ENCODE measurements at places on chromosomes 11 and 22. TPM values are rescaled to one million over a fixed set of nuclear protein-coding genes. Genes with fewer than 3 reads are reported as not detected.

- peak overlapping the region; percentile 91 for H3K27ac ChIP-seq
- peak; percentile 90 for DNase-seq
- H3K27me3 ChIP-seq = no peaks in the 10 kb centered on the region
- no peak overlapping the region for H3K4me3 ChIP-seq
- H3K4me1 ChIP-seq = peaks cover 13% of the 10 kb centered on the region
- H3K36me3 ChIP-seq = no peaks in the 10 kb centered on the region
Observed at GRCh38 chr22:42313804-42314581, 43.5 kb upstream of the TCF20 start.

SLC5A1 gene
- 47.9 TPM for total RNA-seq

- H3K27me3 ChIP-seq = no peaks in the 10 kb centered on the region
- H3K4me3 ChIP-seq = no peak overlapping the region
- no peaks in the 10 kb centered on the region for H3K4me1 ChIP-seq
- DNase-seq = no peak
- H3K27ac ChIP-seq = no peak overlapping the region
- no peaks in the 10 kb centered on the region for H3K36me3 ChIP-seq
Observed at GRCh38 chr22:18997925-18998315, 61.8 kb upstream of the PRODH start.

- peaks cover 7% of the 10 kb centered on the region for H3K36me3 ChIP-seq
- no peaks in the 10 kb centered on the region for H3K4me1 ChIP-seq
- no peaks in the 10 kb centered on the region for H3K27me3 ChIP-seq
- H3K27ac ChIP-seq = no peak overlapping the region
- no peak for DNase-seq
Observed at GRCh38 chr22:41274856-41275255, 11.1 kb downstream of the RANGAP1 start.

RBM7 gene
- 41.1 TPM for total RNA-seq

DNA sequence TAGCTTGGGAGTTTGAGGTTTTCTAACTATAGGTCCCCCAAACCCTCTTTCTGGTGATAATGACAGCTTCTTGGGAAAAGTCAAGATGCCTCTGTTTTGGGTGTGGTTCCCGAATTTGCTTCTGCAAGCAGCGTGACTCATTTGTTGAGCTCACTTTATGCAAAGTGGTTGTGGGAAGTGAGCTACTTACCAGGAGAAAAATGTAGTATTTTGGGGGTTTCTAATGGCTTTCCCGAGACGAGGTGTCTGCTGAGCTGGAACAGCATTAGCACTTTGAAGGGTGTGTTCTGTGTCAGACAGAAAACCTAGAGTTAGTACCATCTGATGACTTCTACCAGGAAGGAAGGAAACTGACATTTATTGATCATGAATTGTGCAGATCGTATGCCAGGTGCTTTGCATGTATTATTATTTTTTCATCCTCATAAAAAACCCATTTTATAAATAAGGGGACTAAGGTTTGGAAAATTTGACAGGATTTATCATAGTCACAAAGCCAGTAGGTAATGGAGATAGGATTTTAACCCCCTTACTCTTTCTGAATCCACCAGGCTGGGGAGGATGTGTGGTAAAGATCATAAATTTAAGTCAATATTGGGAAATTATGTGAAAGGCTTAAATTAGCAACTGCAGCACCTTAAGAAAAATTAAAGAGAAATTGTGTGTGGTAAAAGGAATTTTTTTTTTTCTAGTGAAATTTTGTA lies 108.8 kb upstream of the CD44 start:
- H3K36me3 ChIP-seq = no peaks in the 10 kb centered on the region
- H3K27ac ChIP-seq = peak overlapping the region; percentile 3
- H3K4me1 ChIP-seq = peaks cover 4% of the 10 kb centered on the region
- DNase-seq = no peak
- H3K27me3 ChIP-seq = no peaks in the 10 kb centered on the region
- no peak overlapping the region for H3K4me3 ChIP-seq

DNA sequence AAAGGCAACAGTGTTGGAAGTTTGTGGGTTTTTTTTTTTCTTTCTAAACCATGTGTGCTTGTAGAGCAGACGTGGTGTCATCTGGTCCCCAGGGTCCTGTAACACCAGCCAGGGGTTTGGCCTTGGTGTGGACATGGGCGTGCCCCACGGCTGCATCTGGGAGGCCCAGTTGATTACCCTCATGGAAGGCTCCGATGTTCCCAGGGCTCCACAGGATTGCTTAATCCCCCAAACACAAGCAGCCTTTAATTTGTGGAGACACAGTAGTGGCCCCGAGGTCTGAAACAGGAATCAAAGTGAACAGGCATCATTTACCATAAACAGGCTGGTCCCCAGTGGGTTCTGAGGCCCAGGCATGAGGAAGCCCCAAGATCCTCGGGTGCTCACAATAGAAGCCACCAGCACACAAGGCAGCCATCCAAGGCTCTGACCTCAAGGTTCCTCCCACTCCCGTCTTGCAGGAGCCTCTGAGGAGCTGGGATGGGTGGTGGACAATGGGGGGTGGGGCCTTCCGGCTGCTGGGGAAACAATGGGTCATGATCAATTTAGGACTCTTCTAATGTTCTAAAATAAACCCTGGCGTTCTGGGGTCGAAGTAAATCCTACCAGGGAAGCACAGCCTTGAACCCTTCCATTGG lies 115.0 kb upstream of the CD82 start:
- no peaks in the 10 kb centered on the region for H3K36me3 ChIP-seq
- no peak overlapping the region for H3K4me3 ChIP-seq
- no peaks in the 10 kb centered on the region for H3K27me3 ChIP-seq

DNA sequence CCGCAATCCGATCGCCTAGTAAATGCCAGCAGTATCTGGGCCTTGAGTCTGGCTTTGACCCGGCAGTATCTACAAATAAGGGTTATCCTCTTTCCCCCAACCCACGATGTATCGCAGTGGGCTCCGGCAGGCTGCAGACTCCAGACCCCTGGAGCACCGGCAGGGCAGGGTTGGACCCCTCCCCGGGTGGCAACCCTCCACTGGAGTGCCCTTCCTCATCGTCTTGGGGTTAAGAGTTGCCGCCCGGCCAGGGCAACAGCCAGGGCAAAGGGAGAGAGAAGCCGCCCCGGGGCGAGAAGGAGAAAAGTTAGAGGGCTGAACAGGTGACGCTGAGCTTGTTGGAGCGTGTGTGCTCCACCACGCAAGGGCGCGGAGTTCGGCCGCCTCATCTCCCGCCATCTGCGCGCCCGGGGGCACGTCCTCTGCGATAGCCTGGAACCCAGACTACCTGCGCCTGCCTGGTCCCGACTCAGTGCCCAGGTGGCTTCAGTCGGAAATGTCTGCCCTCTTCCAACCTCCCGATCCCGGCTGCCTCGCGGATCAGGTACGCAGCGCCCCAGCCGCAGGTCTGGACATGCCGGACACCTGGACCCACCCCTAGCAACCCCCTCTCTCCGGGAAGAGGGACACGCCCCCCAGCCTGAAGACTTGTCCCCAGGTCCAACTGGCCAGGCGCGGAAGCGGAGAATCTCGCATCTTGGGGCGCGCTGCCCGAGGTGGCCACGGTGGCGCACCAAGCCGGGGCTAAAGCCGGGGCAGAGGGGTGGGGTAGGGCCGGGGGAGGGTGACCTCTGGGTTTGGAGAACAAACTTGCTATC lies 1.2 kb downstream of the DSCAML1 start:
- no peaks in the 10 kb centered on the region for H3K36me3 ChIP-seq
- peaks cover 28% of the 10 kb centered on the region for H3K27me3 ChIP-seq
- peaks cover 5% of the 10 kb centered on the region for H3K4me1 ChIP-seq

GRCh38 chr22:50706481-50707125 lies 31.4 kb upstream of the ACR start:
- no peak overlapping the region for H3K27ac ChIP-seq
- no peak for DNase-seq
- no peaks in the 10 kb centered on the region for H3K4me1 ChIP-seq
- H3K4me3 ChIP-seq = no peak overlapping the region
- no peaks in the 10 kb centered on the region for H3K36me3 ChIP-seq

DNA sequence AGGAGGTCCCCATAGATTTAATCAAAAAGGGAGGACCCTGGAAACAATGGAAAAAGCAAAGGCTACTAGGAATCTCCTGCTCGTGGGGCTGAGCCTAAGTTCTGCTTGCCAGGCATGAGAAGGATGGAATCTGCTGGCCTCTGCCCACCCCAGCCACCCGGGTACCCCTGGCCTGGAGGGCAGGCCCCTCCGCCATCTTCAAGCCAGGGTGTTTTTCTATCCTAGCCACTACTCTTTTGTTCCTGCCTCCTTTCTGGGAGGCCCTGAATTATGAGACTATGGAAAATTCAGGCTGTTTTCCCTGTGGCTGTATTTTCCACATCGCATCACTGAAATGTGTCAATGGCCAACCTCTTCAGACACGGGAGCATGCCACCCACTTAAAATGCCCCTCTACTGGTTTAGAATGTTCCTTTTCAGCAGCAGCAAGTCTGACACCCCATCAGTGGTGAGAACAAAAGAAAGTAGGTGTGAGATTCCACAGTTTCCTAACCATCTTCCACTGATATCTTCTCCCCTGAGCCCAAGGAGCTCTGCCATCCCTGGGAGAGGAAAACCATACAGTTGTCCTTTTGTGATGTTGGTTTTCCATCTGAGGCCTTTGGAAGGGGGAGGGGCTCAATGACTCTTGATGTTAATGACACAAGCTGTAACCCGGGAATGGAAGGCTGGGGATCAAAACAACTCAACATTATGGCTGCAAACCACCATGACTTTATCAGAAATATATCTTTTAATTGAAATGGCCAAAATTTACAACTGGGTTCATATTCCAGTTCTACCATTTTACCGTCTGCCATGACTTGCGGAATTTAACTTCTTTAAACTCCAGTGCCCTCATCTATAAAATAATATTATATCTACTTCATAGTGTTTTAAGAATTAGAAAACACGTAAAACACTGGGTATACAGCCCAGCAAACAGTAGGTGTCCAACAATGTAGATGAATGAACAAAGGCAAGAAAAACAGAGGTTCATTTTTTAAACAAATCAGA lies 22.2 kb downstream of the DKK3 start:
- H3K27me3 ChIP-seq = no peaks in the 10 kb centered on the region
- no peak overlapping the region for H3K27ac ChIP-seq
- no peaks in the 10 kb centered on the region for H3K36me3 ChIP-seq
- no peak for DNase-seq

DNA sequence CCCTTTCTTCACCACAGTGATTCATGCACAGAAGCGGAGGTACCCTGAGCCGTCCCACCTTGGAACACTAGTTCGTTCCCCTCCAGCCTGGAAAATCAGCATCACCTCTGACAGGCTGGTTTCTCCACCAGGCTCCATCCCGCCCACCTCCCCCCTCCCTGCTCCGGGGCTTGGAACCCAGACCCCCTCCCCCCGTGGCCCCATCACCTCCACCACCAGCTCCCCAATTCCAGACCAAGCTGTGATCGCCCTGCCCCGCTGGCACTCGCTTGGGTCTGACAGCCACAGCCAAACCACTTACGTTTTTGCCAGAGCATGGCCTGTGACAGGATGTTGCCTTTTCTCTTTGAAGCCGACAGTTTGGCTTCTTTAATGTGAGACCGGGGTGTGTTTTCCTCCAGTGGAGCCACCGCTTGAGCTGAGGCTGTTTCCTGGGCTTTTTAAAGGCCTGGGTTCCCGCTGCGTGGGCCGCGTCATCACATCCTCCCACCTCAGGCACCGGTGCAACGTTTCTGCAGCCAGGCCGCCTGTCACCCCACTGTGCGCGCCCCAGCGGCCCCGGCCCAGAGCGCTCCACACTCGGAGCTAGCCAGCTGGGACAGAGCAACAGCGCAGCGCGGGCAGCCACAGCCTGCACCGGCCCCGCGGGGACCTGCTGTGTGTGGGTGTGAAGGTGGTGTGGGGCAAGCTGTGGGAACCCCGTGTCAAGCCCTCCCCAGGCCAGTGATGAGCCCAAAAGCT lies at the start of gene POU2AF1:
Gene POU2AF1, minus strand, starts transcription at position 415 of the 741 bp plus-strand sequence. Its CDS starts 98 bp downstream, at position 317.
- H3K4me3 ChIP-seq = no peak within 1 kb of the TSS
- no peak within 1 kb of the TSS for H3K27ac ChIP-seq
- H3K27me3 ChIP-seq = no peaks in the 10 kb centered on the region
- H3K36me3 ChIP-seq = no peaks in the 10 kb centered on the region

- no peaks in the 10 kb centered on the region for H3K36me3 ChIP-seq
- peaks cover 4% of the 10 kb centered on the region for H3K4me1 ChIP-seq
- DNase-seq = peak; percentile 41
- H3K27ac ChIP-seq = no peak overlapping the region
- H3K4me3 ChIP-seq = peak overlapping the region; percentile 43
Observed at GRCh38 chr11:18705651-18706281, 7.2 kb downstream of the TMEM86A start.

- no peaks in the 10 kb centered on the region for H3K4me1 ChIP-seq
- no peaks in the 10 kb centered on the region for H3K27me3 ChIP-seq
- H3K36me3 ChIP-seq = no peaks in the 10 kb centered on the region
Observed at GRCh38 chr22:26283330-26283729, 114.1 kb downstream of the SEZ6L start.

DNA sequence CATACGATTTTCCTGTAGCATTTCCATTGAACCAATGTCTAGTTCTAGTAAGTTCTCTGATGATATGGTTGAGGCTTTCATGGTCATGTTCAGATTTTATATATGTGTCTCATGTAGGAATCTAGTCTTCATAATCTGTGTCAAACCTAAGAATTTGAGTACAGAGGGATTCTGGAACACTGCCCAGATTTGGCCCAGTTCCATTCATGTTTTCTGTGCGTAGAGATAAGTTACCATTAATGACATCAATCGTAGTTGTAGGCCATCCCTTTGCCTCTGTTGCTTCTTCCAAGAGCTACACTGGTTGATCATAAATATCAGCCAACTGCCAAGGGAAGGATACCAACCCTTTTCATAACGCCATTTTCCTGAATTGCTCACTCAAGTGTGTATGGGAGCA lies 23.3 kb downstream of the ST3GAL4 start:
- no peak for DNase-seq
- H3K36me3 ChIP-seq = no peaks in the 10 kb centered on the region
- peaks cover 2% of the 10 kb centered on the region for H3K4me1 ChIP-seq
- H3K27ac ChIP-seq = no peak overlapping the region
- no peak overlapping the region for H3K4me3 ChIP-seq

- DNase-seq = no peak
- H3K4me1 ChIP-seq = peaks cover 7% of the 10 kb centered on the region
- H3K27me3 ChIP-seq = no peaks in the 10 kb centered on the region
Observed at GRCh38 chr22:44482776-44483175, 15.3 kb downstream of the RTL6 start.

DNA sequence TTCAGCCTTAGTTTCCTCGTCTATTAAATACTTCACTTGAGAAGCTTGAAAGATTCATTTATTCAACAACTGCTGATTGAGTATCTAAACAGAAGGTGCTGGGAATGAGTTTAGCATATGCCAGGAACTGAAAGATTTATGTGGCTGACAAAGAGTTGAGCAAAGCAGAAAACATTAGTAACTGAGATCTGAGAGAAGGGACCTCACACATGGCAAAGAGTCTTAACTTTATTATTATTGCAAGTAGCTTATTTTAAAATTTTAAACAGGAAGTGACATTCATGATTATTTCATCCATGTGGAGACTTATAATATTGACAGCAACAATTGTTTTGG lies 133.6 kb downstream of the CASP12 start:
- no peaks in the 10 kb centered on the region for H3K36me3 ChIP-seq
- H3K27ac ChIP-seq = no peak overlapping the region
- no peak overlapping the region for H3K4me3 ChIP-seq

GRCh38 chr11:5197536-5197935 lies 2.9 kb downstream of the OR51V1 start:
- DNase-seq = no peak
- H3K4me1 ChIP-seq = no peaks in the 10 kb centered on the region
- H3K27me3 ChIP-seq = no peaks in the 10 kb centered on the region
- H3K4me3 ChIP-seq = no peak overlapping the region

GRCh38 chr11:116164843-116165242 lies 607.9 kb downstream of the BUD13 start:
- no peak overlapping the region for H3K4me3 ChIP-seq
- DNase-seq = no peak
- H3K27ac ChIP-seq = no peak overlapping the region
- no peaks in the 10 kb centered on the region for H3K4me1 ChIP-seq

TRPM5 gene
- 1.3 TPM for total RNA-seq

MS4A6E gene
- total RNA-seq = not detected
